Testis (tissue), 5 donors: ENCODE measurements at places on chromosomes 16 and 17. TPM values are rescaled to one million over a fixed set of nuclear protein-coding genes. Genes with fewer than 3 reads are reported as not detected.

The CDRT15 gene
- 43.8 TPM for polyA plus RNA-seq

The SKAP1 gene
- polyA plus RNA-seq, result 34.1 TPM

The TNK1 gene
- polyA plus RNA-seq, result 4.0 TPM

The CD300LD gene
- 0.41 TPM for polyA plus RNA-seq

The CRYM gene
- 11.1 TPM for polyA plus RNA-seq

The SNX20 gene
- 2.1 TPM for polyA plus RNA-seq

The SSH2 gene
- polyA plus RNA-seq, result 62.3 TPM

The HOXB3 gene
- polyA plus RNA-seq, result 11.4 TPM

The CHMP6 gene
- 18.5 TPM for polyA plus RNA-seq

The NME4 gene
- polyA plus RNA-seq, result 79.2 TPM

The CACNG3 gene
- 0.32 TPM for polyA plus RNA-seq

The G6PC1 gene
- polyA plus RNA-seq, result 0.26 TPM

The MGAT5B gene
- 4.6 TPM for polyA plus RNA-seq

The DNAAF8 gene
- 238 TPM for polyA plus RNA-seq

The FOXN1 gene
- polyA plus RNA-seq, result 0.69 TPM

The FBXW10B gene
- polyA plus RNA-seq, result 6.8 TPM

The WSCD1 gene
- polyA plus RNA-seq, result 33.8 TPM

The NUPR1 gene
- 159 TPM for polyA plus RNA-seq

The TMEM88 gene
- polyA plus RNA-seq, result 6.8 TPM

The CCL16 gene
- not detected for polyA plus RNA-seq

The ZNF785 gene
- polyA plus RNA-seq, result 5.9 TPM

The SLC9A5 gene
- polyA plus RNA-seq, result 4.8 TPM

The ARL17A gene
- 2.8 TPM for polyA plus RNA-seq

The KRT9 gene
- polyA plus RNA-seq, result 0.29 TPM

The KCNJ2 gene
- polyA plus RNA-seq, result 0.58 TPM

The CLDN7 gene
- 8.8 TPM for polyA plus RNA-seq

The TP53TG3 gene
- polyA plus RNA-seq, result 13.5 TPM

The TP53TG3C gene
- 4.3 TPM for polyA plus RNA-seq

The ARSG gene
- polyA plus RNA-seq, result 7.4 TPM

The BCAS3 gene
- 54.8 TPM for polyA plus RNA-seq

The CHRNE gene
- polyA plus RNA-seq, result 1.4 TPM

The GLOD4 gene
- 45.0 TPM for polyA plus RNA-seq

The CA5A gene
- polyA plus RNA-seq, result not detected

The ZNF646 gene
- polyA plus RNA-seq, result 80.3 TPM

The NXN gene
- polyA plus RNA-seq, result 23.0 TPM

The DDX5 gene
- polyA plus RNA-seq, result 516 TPM

The SMARCD2 gene
- 95.2 TPM for polyA plus RNA-seq
